Mesenteric fat pad (tissue), 1 donor: ENCODE measurements at places on chromosomes 4 and X.

- DNase-seq = peak; percentile 88
Observed at GRCh38 chr4:13546941-13547484, 2.7 kb upstream of the NKX3-2 start.

- DNase-seq = no peak
Observed at GRCh38 chr4:84792366-84793301, 173.9 kb downstream of the WDFY3 start.

GRCh38 chr4:45475548-45475947, 648.3 kb downstream of the GABRG1 start:
- DNase-seq = no peak

DNA sequence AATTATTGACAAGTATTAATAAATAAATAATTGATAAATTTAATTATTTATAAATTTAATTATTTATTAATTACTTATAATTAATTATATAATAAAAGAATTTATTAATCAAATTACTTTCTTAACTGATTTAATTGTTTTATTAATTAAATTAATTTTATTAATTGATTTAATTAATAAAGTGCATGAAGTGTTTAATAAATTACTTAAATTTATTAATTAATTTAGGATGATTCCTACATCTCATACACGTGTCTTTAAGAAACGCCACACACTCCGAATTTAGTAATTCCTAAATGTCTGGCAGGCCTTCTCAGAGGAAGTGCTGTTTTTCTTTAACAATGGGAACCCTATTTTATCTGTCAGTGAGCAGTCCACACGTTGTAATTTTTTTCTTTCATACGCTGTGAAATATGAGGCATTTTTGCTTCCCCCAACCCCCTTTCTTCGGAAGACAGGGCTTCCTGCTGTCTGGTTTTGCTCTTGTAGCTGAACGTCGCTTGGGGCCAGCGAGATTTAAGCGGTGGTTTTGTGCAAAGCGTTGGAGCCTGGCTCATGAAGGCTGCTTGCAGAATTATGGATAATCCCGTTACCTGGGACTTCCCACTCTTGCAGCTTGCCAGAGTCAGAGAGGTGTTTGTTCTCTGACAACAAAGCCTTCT, 46.8 kb downstream of the CRLF2 start:
- no peak for DNase-seq

GRCh38 chrX:101774340-101774739, 114.7 kb upstream of the ARMCX2 start:
- DNase-seq = no peak

GRCh38 chr4:180314972-180315371, 1928.2 kb upstream of the TENM3 start:
- no peak for DNase-seq

GRCh38 chr4:151231915-151232595, 44.9 kb upstream of the PRSS48 start:
- no peak for DNase-seq

DNA sequence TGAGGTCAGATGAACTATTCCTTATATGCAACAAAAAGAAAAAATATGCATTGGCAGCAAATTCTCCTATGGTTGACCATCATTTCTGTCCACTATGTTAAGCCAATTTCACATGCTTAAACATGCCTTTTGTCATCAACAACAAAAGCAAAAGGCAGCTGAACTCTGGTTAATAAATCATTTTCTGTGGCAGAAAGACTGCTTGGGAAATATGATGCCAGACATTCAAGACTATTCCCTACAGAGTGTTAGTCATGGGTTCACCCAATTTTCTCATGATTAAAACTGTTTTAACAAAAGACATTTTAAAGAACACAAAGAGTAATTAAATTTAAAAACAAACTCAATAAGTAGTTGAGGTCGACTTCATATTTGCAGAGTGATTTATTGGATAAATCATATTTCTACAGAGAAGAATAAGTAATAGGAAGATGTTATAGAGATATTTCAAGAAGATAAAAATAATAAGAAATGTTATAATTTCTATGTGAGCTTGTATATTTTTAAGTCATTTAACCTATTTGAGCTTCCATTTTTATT, 890.6 kb downstream of the STPG2 start:
- no peak for DNase-seq

DNA sequence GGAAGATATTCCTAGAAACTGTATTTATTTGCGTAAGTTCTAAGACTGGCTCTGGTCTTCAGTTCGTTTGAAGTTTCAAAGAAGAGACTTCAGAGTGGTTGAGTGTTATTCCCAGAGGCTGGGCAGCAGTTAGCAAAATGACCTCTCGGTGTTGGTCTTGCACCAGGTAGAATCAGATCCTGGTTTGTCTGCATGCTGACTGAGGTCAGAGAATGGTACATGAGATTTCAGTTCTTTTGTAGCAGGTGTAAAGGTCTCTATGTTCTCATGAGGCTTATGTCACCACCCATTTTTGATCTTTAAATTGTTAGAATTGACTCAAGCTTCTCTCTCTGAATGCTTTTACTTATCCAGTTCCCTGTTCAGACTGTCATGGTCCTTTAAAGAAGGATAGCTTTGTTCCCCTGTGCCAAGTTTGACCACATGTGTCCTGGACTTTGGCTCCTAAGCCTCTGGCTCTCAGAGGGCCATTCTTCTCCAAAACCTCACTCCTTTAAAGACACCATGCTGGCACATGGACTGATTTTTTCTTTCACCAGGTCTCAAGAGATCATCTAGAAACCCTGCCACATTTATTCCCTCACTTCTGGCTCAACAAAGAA, 355.8 kb upstream of the BOD1L1 start:
- no peak for DNase-seq

GRCh38 chr4:142581881-142582280, 264.2 kb downstream of the INPP4B start:
- DNase-seq = no peak

DNA sequence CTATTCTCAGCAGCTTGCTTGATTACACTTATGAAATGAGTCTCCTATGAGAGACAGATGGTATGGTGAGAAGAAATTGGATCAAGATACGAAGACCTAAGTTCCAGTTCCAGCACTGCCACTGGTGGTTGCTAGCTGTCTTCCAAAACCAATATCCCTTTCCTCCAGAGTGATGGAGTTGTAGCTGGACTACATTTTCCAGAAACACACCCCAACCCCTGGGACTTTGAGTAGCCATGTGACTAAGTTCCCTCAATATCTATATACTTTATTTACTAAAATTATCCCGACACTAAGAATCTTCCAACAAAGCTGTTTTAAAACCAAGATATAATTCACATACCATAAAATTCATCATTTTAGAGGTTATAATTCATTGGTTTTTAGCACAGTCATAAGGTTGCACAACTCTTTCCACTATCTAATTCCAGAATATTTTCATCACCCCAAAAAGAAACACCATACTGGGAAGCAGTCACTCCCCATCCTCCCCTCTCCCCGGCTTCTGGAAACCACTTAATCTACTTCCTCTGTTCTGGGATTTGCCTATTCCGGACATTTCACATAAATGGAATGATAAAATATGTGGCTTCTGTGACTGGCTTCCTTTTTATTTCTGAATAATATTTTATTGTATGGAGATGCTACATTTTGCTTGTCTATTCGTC, 118.0 kb downstream of the MANBA start:
- DNase-seq = no peak

- DNase-seq = no peak
Observed at GRCh38 chr4:119130365-119131065, 5.1 kb upstream of the MYOZ2 start.

- no peak for DNase-seq
Observed at GRCh38 chr4:22739968-22740367, 47.2 kb downstream of the GBA3 start.

DNA sequence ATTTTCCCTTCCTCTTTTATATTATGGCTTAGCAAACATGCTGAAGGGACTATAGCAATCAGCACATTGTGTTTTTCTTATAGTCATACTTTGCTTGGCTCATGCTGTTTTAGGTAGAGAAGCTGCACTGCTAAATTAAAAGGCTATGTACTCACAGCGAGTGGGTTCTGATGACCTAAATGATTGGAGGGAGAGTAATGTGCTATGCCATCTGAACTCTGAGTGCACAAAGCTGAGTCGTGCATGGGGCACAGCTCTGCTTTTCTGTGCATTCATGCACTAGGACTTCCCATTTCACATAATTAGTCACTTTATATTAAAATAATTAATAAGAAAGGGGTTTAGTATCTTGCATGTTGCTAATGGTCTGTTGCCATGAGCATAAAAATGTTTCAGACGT, 132.7 kb upstream of the ADGRL3 start:
- DNase-seq = no peak
